HL-60 (cell line): ENCODE measurements at places on chromosomes 13 and 19.

DNA sequence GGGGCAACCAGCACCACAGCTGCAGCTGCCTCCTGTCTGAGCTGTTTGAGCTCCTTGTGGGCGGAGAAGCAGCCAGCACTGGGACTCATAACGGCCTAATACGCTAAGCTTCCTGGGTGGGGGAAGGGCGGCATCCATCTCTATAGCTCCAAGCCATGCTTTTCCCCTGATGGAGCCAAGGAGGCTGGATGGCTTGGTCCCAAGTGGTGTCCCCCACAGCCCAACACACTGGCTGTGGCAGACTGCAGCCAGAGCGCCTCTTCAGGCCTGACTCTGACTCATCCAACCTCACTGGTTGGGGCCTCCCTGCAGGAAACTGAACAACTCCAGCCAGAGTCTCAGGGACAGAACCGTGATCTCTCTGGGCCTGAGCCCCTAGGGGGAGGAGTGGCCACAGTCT, 537.3 kb downstream of the SUCLA2 start:
- no peak for DNase-seq

DNA sequence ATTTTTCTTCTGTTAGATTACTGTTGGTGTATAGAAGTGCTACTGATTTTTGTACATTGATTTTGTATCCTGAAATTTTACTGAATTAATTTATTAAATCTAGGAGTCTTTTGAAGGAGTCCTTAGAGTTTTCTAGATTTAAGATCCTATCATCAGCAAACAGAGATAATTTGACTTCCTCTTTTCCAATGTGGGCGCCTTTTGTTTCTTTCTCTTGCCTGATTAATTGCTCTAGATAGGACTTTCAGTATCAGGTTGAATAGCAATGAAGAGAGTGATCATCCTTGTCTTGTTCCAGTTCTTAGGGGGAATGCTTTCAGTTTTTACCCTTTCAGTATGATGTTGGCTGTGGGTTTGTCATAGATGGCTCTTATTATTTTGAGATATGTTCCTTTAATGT, 5.6 kb upstream of the CD33 start:
- no peak for DNase-seq

DNA sequence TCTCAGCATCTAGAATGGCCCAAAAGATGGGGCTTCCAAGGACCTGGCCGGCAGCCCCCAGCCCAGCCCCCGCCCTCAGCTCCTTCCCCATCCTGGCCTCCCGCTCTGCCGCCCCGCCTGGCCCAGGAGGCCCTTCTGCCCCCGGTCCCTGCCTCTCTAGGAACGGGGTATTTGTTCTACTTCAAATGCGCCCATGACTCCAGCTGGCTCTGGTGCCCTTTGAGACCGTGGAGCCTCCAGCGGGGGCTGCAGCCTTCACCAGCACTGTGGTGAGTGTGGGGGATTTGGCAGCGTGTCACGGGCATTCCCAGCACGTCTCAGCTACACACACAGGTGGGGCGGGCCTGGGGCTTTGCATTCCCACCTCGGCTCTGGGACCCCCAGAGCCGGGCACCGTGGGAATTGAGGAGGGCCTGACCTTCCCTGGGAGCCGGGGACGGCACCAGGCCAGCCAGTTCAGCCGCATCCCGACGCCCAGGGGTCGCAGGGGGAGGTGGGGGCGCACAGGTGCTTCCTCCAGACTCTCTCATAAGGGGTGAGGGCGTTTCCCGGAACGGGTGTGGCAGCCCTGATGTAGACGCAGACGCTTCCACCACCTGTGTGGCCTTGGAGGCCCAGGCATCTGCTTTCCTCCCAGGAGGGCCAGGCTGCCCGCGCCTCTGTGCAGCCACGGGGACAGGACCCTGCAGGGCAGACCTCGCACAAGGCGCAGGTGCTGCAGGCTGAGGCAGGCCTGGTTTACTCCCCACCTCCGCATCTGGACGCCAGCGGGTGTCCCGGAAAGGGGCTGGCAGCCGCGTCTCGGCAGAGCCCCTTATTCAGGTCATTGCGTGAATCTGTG, 947 bp downstream of the ATP4B start:
- DNase-seq, result no peak

DNA sequence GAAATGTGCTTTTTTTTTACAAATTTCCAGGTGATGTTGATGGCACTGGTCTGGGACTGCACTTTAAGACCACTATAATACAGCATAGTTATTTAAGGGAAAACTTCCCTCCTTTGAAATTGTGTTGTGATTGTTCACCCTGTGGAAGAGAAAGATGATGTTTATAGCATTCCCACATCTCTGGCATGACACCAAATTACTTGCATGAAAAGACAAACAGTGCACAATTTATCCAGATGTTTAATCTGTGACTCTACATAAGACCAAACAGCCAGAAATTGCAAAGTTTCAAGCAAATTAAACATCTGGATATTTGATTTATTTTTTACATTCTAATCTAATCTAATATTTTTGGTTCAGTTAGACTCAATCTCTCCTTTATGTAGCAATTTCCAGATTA, 51.6 kb downstream of the UFM1 start:
- DNase-seq, result no peak

GRCh38 chr13:50928102-50928501, 18.5 kb downstream of the RNASEH2B start:
- DNase-seq, result no peak

GRCh38 chr19:7904074-7905020, 670 bp downstream of the MAP2K7 start:
- peak; percentile 57 for DNase-seq

DNA sequence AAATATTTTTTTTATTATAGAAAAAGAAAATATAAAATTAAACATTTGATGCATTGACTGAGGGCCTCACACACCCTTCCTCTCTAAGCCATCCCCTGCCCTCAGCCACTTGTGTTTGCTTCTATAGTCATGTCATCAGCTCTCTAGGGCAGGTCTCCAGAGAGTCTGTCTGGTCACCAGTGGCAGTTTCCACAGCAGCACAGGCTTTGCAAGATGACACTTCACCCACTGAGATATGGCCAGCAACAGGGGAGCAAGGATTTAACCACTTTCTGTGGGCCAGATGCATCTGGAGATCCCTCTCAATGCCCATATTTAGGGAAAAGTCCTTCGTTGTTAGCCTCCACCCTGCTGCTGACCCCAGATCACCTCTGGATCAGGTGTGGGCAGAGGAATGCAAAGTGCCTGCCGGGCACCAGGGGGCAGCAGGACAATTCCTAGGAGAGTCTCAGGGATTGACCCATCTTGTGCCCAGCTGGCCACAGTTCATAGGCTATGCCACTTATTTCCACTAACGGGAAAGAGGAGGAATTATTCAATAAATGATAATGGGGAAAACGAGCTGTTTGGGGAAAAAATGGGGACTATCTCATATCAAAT, 4.8 kb downstream of the ABCC4 start:
- no peak for DNase-seq

DNA sequence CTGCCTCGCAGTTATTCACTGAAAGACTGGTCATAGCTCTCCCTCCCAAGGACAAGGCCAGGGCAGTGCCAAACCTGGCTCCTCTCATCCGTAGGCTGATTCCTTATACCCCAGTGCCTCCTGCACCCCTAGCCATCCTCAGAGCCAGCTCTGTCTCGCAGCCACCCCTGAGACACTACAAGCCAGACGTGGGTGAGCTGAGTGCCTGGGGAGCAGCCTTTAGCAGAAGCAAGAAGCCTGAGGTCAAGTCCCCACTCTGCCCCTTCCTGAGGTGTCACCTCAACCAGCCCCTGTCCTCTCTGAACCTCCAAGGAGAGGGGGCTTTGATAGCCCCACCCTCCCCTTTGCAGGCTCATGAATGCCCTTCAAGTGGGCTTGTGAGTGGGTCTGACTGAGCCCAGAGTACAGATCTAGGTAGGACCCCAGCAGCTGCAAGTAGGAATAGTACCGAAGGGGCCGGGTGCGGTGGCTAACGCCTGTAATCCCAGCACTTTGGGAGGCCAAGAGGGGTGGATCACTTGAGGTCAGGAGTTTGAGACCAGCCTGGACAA, 14.8 kb upstream of the AKAP8L start:
- DNase-seq, result no peak

- DNase-seq, result no peak
Measured at GRCh38 chr13:34391076-34391475, 551.0 kb upstream of the NBEA start.

DNA sequence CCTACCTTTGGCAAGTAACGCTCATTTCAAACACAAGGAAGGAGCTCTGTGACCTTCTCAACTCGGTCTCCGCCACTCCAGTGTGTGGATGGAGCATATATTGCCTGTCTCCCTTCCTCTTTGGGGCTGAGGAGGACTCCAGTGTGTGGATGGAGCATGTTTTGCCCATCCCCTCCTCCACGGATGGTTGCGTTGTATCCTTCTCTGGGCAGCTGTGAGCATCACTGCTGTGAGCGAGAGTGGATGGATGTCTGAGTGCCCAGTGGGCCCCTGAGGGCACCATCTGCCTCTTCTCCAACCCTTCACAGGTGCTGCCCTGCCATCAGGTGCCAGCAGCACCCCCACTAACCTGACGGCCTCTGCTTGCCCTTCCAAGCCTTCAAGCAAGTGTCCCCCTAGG, 186.2 kb downstream of the TEX29 start:
- DNase-seq, result no peak

DNA sequence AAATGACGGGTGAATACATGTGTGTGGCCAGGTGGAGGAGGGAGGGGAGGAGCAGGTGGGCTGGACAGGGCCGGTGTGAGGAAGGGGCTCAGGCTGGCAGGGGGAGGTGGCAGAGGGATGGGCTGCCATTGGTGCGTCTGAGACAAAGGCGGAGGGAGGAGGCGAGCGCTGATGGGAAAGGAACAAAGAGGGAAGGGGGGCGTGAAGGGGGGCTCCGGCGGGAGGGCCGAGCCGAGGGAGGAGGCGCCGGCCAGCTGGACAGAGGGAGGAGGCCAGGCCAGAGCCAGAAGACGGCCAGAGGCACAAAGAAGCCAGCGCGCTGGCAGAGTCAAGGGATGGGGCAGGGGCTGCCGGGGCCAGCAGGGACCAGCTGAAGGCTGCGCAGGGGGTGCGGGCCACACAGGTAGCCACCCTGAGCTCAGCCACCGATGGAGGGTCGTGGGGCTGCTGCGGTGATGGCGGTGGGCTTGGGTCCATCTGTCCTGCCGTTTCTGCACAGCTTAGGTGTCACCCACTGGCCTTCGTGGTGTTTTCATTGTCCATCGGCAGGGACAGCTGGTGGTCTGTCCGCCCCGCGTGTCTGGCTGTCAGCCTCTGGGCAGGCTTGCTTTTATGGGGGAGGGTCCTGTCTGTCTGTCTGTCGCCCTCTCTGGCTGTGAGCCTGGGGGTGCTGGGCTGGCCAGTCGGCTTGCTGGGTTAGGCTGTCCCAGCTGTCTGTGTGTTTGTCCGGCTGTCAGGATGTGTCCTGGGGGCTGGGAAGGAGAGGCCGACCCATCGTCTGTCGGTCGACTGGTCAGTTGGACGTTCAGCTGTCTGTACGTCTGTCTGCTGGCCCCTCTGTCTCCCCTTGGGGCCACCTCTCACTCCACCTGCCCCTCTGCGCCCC, 2.2 kb downstream of the APC2 start:
- no peak for DNase-seq

DNA sequence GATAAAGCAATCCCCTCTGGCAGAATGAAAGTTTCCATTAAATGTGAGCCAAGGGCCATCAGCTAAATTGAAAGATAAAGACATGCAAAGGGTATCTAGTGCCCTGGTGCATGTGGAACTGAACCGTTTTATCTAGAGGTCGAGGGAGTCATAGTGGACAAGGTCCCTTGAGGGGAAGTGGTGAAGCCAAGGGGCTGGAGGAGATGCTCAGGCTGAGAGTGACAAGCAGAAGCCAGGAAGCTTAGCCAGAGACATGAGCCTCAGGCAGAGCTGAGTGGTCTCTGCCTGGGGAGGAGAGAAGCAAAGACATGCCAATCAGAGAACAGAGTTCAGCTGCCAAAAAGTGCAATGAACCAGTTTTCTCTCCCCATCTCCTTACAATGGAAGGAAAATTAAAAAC, 68.1 kb upstream of the SLC10A2 start:
- no peak for DNase-seq

GRCh38 chr19:45752639-45753038, 16.4 kb downstream of the SIX5 start:
- no peak for DNase-seq

GRCh38 chr13:105436943-105437342, 1098.5 kb downstream of the EFNB2 start:
- no peak for DNase-seq

GRCh38 chr13:73810647-73811046, 323.6 kb downstream of the KLF12 start:
- no peak for DNase-seq

DNA sequence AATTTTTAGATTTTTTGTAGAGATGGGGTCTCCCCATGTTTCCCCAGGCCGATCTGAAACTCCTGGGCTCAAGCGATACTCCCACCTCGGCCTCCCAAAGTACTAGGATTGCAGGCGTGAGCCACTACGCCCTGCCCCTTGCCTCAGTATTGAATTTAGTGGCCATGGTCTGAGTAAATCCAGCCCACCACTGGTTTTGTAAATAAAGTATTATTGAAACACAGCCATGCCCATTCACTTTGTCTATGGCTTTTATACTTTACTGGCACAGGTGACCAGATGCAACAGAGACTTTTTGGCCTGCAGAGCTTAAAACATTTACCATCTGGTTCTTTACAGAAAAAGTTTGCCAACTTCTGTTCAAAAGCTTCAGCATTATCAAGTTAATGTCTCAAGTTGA, 143.8 kb downstream of the PTPRS start:
- DNase-seq, result no peak

GRCh38 chr13:79398915-79399314, 7.1 kb downstream of the RBM26 start:
- no peak for DNase-seq

GRCh38 chr19:31596751-31597150, 247.5 kb upstream of the TSHZ3 start:
- no peak for DNase-seq

DNA sequence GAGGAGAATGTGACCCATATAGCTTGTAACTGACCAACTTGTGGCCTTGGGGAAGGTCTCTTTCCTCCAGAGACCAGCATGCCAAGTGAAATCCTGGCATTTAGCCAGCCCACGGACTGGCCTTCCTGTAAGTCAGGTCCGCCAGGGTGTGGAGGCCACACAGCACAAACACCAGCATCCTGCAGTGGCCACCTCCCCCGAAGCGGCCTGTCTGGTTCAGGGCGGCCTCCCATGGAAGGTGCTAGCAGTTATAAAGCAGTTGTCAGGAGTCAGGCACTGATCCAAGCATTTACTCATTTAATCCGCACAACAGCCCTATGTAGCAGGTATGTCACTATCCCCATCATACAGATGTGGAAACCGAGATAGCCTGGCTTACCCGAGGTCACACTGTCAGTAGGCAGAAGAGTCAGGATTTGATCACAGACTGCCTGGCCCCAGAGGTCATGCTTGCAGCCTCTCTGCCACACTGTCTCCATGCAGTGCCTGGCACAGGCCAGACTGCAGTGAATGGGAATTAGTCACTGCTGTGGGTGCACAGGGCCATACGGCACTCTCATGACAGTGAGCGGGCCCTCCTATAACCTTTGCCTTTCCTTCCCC, 36.7 kb downstream of the CAPN12 start:
- no peak for DNase-seq

- DNase-seq, result peak; percentile 67
Measured at GRCh38 chr19:50728084-50728737, 5.0 kb downstream of the CLEC11A start.

- no peak for DNase-seq
Measured at GRCh38 chr19:570251-570686, 2.1 kb upstream of the BSG start.
